Cardiac ventricle fibroblast (primary cell): ENCODE measurements at places on chromosomes 4 and X. TPM values are rescaled to one million over a fixed set of nuclear protein-coding genes. Genes with fewer than 3 reads are reported as not detected.

The COL4A5 gene
- total RNA-seq = 39.7 and 40.9 TPM in 2 replicates

The PPP2R2C gene
- not detected in 2 replicates for total RNA-seq

The NPY2R gene
- 0.19 and 0.59 TPM in 2 replicates for total RNA-seq

The LRRC66 gene
- 0.34 and 0.81 TPM in 2 replicates for total RNA-seq

The RBM46 gene
- total RNA-seq = 0.20 TPM in 1 of 2 replicates, not detected in the other

The ZNF732 gene
- total RNA-seq = 0.10 TPM in 1 of 2 replicates, not detected in the other

The DCUN1D4 gene
- total RNA-seq = 21.3 and 30.0 TPM in 2 replicates

The GNRHR gene
- not detected in 2 replicates for total RNA-seq

The TBC1D1 gene
- 30.3 and 40.6 TPM in 2 replicates for total RNA-seq

The PRRG1 gene
- total RNA-seq = 21.3 and 23.4 TPM in 2 replicates

The HSFX4 gene
- not detected in 2 replicates for total RNA-seq

The FDCSP gene
- not detected in 2 replicates for total RNA-seq

The VEGFD gene
- 2.3 and 4.2 TPM in 2 replicates for total RNA-seq

The FAM241A gene
- total RNA-seq = 2.4 and 2.6 TPM in 2 replicates

The AWAT2 gene
- not detected in 2 replicates for total RNA-seq

The PABPC1L2A gene
- total RNA-seq = not detected in 2 replicates

The CSAG2 gene
- not detected in 2 replicates for total RNA-seq

The FAM47C gene
- not detected in 2 replicates for total RNA-seq

The TEX13D gene
- total RNA-seq = not detected in 2 replicates

The CFP gene
- total RNA-seq = 0.06 and 0.20 TPM in 2 replicates

The TCEAL6 gene
- not detected in 2 replicates for total RNA-seq

The GLOD5 gene
- not detected in 2 replicates for total RNA-seq

The NEXMIF gene
- not detected in 2 replicates for total RNA-seq
